ENCODE measurements at places on chromosomes 2 and 18.

- DNase-seq, result no peak
Measured at GRCh38 chr2:188481474-188481873, 189.8 kb downstream of the GULP1 start.

- peak; percentile 63 for DNase-seq
Measured at GRCh38 chr2:174025271-174026121, 60.3 kb upstream of the SP3 start.

DNA sequence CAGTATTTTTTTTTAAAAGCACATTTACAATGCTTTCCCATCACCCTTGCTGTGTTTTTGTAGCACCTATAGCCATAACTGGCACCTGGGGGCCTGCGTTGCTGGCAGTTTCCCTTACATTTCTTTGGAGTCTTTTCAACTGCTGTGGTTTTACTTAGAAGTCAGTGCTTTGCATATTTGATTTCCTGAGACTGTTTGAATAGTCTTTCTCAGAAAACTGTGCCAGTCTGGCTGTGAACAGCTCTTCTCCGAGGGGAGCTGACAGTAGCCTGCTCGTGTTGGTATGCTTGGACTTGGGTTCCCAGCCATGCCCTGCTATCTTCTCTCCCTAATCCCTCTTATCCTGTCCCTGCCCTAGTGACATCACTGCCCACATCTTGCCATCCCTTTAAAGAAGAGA is 81.5 kb downstream of the DPP4 start:
- DNase-seq, result peak; percentile 64

DNA sequence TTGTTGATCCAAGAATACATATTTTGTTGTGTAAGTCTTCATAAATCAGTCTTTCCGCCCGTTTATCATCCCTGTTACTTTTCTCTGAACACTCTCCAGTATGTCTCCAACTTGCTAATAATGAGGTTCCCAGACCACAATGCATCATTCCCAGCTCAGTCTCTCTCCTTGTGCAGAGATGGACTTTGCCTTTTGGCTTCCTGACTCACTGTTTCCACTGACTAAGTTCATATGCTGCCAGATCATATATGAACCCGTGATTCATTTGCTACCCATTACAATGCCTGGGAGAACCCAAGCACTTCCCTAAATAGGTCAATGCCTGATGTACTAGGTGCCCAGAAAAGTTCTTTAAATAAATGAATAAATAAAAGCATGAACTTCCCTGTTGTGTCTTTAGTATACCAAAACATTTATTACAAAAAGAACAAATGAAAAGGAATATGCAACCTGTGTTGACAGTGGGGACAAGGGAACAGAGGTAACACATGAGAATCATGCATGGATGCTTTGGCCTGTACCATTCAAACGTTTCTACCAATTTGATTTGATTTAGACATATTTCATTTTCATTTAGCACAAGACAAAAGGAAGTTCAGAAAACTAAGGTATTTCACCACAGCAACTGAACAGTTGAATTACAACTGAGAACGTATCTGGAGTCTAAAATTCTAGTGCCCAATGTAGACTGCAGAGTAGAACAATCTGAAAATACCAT is 215.4 kb upstream of the HNRNPA3 start:
- DNase-seq, result no peak

DNA sequence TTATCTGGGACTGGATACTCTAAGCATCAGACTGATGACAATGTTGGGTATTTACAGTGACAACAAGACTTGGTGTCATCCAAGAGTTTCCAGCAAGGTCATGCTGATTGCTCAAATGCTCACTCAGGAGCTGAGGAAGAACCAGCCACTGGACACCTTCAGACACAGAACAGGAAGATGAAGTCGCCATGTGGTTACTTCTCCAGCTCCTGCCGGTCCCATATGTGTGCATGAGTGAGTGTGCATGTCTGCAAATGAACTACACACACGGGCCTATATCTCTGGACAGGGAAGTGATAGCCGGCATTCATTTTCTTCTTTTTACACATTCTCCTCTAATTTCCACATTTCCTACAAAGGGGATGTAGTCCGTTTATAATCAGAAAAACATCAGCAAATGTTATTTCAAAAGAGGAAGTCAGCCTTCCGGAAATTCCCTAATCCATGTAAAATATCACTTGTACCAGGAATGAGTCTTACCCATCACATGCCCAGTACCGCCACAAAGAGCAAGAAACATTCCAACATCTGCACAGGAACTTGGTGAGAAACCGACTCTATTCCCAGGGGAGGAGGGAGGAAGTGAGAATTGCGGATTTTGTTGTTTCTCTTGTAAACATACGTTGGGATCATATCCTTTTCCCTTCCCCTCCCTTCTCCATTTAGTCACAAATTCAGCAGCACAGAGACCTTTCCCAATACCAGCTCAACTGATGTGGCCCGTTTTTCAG is 10.8 kb downstream of the RFX8 start:
- DNase-seq, result no peak

GRCh38 chr2:58435246-58435645 is 194.1 kb upstream of the FANCL start:
- DNase-seq, result no peak

- no peak for DNase-seq
Measured at GRCh38 chr2:12041236-12041635, 294.8 kb downstream of the LPIN1 start.

- DNase-seq, result peak; percentile 56
Measured at GRCh38 chr2:141557329-141558095, 573.3 kb downstream of the LRP1B start.

GRCh38 chr2:104656571-104657163 is 197.2 kb upstream of the POU3F3 start:
- DNase-seq, result no peak

GRCh38 chr2:203853271-203853670 is 14.3 kb upstream of the CTLA4 start:
- DNase-seq, result no peak

DNA sequence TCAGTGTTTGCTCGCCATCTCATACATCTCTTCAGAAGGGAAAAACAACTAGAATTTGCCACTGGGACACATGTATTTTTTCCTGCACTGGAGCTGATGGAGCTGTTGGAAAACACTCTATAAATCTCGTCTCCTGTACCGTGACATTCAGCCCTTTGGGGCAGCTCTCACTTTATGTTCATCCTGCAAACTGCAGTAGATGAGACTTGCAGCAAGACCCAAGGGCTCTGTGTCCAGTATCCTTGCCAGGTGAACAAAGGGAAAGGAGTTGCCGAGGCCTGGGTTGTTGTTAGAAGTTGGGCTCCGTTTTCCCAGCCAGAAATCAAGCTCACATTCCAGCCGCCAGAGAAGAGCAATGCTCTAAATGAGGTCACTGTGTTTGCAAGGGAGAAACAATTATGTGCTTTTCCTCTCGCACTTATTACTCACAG is 285.1 kb downstream of the SLC4A3 start:
- peak; percentile 82 for DNase-seq

GRCh38 chr2:128304715-128305554 is 13.7 kb downstream of the HS6ST1 start:
- DNase-seq, result peak; percentile 75

DNA sequence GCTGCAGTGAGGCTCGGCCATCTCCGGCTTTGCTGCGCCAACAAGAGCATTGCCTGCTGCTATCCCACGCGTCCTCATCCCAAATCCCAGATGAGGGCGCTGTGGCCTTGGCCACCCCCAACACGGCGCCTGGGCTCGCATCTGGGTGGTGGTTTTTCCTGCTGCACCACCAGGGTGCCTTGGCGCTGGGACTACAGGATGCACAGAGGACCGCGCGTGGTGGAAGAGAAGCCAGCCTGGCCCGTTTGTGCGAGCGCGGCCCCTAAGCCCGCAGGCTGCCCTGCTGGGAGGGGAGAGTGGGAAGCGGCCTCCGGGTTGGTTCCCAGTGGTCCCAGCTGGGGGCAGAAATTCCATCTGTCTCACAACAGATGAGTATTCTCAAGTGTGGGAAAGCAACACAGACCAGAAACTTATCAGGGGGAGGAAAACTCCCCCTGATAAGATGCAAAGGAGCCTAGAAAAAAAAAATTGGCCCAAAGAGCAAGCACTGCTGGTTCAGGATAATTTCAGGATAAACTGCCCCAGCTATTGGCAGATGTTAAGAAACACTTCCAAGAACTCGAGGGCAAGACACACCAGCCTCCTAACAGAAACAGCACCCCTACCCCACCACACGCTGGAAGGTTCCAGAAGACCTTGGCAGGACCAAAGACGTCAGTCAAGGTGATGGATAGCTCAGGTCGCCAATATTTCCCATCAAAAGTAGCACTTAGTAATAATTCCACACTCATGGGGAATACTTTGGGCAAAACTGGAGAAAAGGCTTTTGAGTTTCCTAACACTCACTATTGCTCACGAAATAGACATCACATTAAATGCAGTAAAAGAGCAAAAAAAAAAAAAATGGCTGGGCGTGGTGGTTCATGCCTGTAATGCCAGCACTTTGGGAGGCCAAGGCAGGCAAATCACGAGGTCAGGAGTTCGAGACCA is 152.1 kb downstream of the PXDN start:
- DNase-seq, result peak; percentile 98

DNA sequence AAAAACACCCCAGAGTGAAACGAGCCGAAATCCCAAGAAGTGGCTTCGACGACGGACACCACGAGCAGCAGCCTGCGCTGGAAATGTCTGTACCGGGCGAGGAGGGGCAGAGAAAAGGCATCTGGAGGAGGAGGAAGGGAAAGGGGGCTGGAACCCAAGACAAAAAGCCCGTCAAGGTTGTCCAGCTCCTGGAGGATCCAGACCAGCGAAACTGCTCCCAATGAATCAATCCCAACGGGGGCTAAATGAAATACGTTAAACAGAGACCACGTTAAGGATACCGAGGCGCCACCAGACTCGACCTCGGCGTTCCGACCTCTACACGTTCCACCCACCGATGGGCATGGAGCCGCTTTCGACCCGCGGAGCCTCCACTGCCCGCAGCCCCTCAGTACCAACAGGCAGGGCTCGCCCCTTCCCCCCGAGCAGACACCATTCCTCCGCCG is 400 bp downstream of the CCDC88A start:
- DNase-seq, result peak; percentile 75

- peak; percentile 75 for DNase-seq
Measured at GRCh38 chr18:8084160-8084559, 517.0 kb downstream of the PTPRM start.

DNA sequence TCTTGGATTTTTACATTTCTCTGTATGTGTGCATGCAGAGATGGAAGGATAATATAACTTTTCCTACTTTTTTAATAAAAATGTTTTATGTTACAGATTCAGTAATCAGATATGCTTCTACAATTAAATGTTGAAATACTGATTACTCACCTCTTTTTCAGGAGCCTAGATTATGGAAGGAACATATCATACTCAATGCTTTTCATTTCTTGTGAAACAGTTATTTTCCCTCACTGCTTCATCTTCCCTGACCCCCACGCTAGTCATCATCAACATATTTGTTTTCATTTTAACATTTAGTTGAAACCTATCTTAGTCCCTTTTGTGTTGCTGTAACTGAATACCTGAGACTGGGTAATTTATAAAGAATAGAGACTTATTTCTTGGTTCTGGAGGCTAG is 190.7 kb downstream of the WDR7 start:
- no peak for DNase-seq

DNA sequence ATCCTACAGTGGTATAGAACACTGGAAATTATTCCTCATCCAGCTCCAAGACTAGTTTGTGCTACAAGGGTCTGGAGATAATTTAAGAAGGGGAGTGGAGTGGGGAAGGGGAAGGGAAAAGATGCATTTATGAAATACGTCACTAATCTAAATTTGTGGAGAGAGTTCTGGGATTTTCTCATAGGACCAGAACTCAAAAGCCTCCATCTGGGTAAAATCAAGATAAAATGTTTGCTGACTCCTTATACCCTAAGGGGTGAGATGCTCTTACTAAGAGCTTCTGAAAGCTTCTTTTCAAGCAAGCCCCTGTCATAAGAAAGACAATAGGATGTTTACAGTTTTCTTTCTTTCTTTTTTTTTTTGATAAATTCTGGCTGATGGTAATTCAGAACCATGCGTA is 88.5 kb upstream of the RBMS1 start:
- DNase-seq, result no peak

- no peak for DNase-seq
Measured at GRCh38 chr2:55231546-55232083, 478 bp downstream of the CLHC1 start.

DNA sequence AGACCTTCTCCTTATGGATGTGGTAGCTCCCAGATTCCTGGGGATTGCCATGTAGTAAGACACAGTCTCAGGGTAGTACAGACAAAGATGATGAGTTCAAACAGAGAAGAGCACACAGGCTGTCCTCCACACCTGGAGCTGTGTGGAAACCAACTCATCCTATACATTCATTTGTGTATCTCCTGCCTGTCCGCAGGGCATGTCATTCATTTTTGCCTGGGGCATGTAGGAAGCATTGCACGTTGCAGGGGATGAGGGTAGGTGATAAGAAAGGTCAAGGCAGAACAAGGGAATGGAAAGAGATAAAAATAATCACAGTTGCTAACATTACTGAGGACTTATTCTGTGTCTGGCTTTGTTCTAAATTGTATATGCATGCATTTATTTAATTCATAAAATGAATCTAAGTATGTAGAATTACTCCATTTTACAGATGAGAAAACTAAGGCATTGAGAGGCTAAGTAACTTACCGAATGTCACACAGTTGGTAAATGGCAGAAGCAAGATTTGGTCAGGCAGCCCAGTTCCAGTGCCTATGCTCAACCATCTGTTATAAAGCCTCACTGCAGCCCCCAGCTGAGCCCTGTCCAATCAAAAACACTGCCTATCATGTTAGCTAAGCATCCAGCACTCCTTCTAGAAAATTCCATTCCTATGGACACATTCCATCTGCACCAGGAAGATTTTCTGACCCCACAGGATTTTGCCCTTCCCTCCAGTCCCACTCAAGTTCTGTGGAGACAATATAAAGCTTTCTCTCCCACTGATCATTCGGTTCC is 81.0 kb downstream of the SUMO1 start:
- no peak for DNase-seq

GRCh38 chr18:58562146-58562998 is 66.5 kb downstream of the ALPK2 start:
- DNase-seq, result no peak

GRCh38 chr2:41040782-41041520 is 589.1 kb upstream of the SLC8A1 start:
- DNase-seq, result no peak

- DNase-seq, result no peak
Measured at GRCh38 chr2:19137433-19137832, 221.0 kb downstream of the OSR1 start.

GRCh38 chr2:223981241-223981640 is 24.0 kb downstream of the MRPL44 start:
- DNase-seq, result no peak

GRCh38 chr2:64359892-64360657 is 93.9 kb upstream of the LGALSL start:
- peak; percentile 98 for DNase-seq

DNA sequence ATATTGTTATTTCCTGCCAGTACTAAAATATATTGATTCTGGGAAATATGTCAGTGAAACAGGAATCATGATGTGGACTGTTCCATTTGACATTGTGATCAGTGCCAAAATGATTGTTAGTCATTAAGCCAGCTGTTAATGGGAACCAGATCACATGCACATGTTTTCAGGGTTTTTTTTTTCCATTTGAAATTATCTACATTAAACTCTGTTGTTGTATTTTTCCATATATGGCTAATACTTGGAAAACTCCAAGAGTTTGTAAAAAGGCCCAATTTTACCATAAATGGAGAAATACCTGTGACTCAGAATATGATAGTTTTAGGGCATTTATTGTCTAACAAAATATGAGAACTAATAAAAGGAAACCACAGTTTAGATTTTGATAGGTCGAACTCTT is 13.4 kb downstream of the ITGAV start:
- no peak for DNase-seq

- no peak for DNase-seq
Measured at GRCh38 chr18:27695503-27695902, 481.4 kb downstream of the CDH2 start.

GRCh38 chr18:59783138-59783537 is 85.9 kb upstream of the CCBE1 start:
- peak; percentile 63 for DNase-seq

GRCh38 chr2:110115291-110116032 is at the start of gene MALL:
Gene MALL, minus strand, starts transcription at chr2:110115822. Its CDS starts 30 bp downstream, at chr2:110115792.
- DNase-seq, result peak; percentile 86

Data from islet precursor cell (in vitro differentiated cells).